Glutamatergic neuron (in vitro differentiated cells): ENCODE measurements at places on chromosomes 4 and X. TPM values are rescaled to one million over a fixed set of nuclear protein-coding genes. Genes with fewer than 3 reads are reported as not detected.

Gene GLOD5
- not detected for total RNA-seq

- no peak for DNase-seq
Measured at GRCh38 chr4:150970685-150971151, 44.4 kb downstream of the LRBA start.

- DNase-seq: no peak
Measured at GRCh38 chr4:137533855-137534254, 1.6 kb upstream of the PCDH18 start.

Gene F11
- total RNA-seq: not detected
